ENCODE measurements at places on chromosomes 1 and 21. TPM values are rescaled to one million over a fixed set of nuclear protein-coding genes. Genes with fewer than 3 reads are reported as not detected.

- DNase-seq: no peak
Observed at GRCh38 chr1:9438431-9439073, 100.7 kb upstream of the SLC25A33 start.

Gene FTCD
- total RNA-seq: not detected

GRCh38 chr1:198642983-198643382, 4.1 kb downstream of the PTPRC start:
- DNase-seq: no peak

DNA sequence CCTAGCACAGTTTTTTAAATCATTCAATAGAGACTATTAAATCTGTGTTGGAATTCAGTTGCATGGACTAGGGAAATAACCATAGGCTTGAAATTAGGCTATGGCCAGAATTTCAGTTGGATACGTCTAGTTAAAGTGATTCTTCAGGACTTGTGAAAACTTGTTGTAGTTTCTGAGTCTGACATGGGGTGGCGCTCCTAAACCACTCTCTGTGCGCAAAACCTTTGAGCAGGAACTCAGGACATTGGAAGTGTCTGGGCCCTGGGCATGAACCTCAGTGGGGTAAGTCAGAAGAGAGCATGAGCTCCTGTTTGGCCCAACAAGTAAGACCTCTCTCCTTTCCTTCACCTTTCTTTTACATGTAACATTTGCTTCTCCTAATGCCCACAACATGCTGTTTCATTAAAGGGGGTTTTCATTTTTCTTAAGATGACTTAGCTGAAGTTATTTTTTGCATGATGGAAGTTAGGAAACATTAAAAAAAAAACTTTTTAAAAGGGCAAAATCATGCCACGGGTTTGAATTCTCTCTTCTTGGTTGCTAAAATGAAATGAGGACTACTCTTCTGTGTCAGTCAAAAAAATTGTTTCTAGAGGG, 17.1 kb upstream of the CCDC190 start:
- DNase-seq: peak; percentile 80

- DNase-seq: no peak
Observed at GRCh38 chr1:66226985-66227384, 307.0 kb upstream of the SGIP1 start.

DNA sequence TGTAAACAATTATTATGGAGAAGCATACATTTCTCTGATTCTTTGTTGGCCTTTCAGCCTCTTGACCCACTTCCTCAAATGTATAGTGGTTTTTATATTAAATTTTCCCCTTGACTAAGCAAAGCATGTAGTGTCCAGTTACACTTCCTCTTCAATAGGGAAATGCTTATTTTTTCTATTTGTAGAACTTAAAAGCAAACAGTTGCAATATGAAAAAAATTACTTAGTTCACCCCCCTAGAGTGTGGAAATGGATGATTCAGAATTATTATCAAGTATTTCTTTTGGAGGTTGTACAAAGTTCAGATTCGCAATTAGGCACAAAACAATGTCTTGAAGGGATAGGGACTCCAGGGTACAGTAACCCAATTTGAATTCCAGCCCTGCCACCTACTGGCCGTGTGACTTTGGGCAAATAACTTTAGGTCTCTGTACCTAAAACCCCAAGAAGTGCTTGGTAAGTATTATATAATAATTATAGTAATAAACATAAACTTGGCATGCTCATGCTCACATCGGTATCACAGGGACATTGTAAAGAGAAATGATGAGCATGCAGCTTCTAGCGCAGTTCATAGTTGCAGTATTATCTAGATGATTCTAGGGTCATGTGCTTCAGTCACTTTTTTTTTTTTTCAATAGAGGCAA, 28.6 kb upstream of the IFNGR2 start:
- DNase-seq: peak; percentile 36

- no peak for DNase-seq
Observed at GRCh38 chr21:38999161-38999560, 184.1 kb downstream of the PSMG1 start.

Measured in umbilical cord (tissue), 2 donors.